ENCODE measurements at places on chromosomes 4 and X. TPM values are rescaled to one million over a fixed set of nuclear protein-coding genes. Genes with fewer than 3 reads are reported as not detected.
A peak's percentile ranks its signal among the peaks of the same experiment; 100 is the strongest.

- DNase-seq, result no peak
Observed at GRCh38 chr4:100417565-100417964, 100.3 kb downstream of the EMCN start.

GRCh38 chr4:108830509-108831244 lies 67.8 kb upstream of the ETNPPL start:
- no peak for DNase-seq

DNA sequence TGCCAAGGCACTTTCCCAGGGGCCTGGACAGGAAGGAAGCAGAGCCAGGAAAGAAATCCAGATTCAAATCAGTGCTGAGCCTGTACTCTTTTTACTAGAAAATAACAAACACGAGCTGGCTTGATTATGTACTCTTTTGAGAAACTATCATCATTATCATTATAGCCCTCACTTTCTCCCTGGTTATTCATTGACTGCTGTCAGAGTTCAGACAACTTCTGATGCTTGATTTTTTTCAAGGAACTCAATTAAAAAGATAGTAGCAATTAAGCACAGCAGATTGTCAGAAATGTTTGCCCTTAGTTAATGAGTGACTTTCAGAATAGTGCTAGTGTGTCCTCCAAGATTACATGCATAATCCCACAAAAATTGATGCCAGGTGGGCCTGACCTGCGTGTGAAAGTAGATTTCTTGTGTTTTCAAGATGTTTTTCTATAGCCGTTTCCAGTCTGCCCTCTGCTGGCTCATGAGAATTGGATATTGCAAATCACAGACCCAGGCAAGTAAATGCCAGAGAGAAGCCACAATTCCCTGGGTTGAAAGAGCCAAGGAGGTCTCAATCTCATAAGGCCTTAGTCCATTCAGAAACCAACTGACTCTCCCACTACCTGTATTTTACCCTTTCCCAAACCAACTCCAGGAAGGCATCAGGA lies 14.3 kb upstream of the PNPLA4 start:
- peak; percentile 9 for DNase-seq

DNA sequence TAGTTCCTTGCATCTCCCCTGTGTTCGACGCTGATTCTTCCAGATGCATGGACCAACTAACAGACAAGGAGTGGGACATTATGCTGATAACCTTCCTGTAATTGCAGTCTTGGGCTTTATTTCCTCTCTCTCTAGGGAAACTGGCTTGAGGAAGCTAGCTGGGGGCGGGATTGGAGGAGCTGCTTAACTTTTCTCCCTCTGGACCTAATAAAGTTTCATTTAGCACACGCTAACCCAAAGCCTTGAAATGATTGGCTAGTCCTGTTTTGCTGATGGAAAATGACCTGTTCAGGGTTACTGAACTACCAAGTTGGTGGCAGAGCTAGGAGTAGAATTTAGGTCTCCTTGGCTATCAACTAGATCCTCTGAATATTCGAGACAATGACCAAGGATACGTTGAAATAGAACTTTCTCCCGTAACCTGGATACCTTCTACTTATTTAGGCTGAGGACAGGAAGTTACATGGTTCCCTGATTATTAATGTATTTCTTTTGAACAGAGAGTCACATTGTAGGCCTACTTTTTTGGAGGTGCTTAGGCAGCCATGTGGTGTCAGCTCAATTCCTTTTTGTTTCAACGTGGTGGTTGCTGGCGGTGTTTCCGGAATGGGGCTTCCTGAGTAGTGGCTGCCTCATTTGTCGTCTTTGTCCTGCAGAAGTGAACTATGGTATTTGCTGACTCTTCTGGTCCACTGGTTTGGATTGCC lies 2.0 kb downstream of the PGK1 start:
- no peak for DNase-seq

TRO gene
- not detected for total RNA-seq

PTTG2 gene
- total RNA-seq, result not detected

LRAT gene
- total RNA-seq, result 5.8 TPM
